ENCODE measurements at places on chromosomes 1 and 21.

DNA sequence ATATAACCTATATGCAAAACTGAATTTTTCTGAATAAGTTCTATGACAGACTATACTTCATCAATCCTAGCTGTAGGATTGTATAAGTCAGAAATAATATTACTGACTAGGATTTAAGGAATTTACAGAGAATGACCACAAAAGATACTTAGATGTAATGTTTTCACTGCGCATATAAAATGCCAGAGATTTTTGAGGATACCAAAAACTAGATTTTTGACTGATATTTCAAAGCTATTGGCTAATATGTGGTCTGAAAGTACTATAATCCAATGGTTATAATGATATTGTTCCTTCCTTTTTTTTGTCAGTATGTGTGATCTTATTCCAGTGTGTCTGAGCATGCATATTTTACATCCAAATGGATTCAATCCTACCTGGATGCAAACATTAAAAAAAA is 17.0 kb upstream of the IFI44L start:
- no peak for DNase-seq

DNA sequence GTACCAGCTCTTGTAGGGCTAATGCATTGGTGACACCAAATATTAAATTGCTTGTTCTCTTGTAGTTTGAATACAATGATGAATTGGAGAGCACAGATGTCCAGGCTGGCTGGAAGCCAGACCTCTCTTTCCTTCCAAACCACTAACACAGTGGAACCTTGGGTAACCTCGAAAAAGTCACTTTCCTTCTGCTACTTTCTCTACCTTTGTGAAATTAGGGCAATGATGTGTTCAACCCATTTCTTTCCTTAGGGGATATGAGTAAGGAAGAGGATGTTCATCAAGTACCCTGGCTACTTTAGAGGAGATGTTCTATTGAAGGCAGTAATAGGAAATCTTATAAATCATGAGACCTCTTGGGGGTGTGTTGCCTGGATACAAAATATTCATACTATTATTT is 55.7 kb downstream of the XCL2 start:
- peak; percentile 50 for DNase-seq

GRCh38 chr1:113194846-113195830 is 122.1 kb downstream of the LRIG2 start:
- DNase-seq, result no peak

DNA sequence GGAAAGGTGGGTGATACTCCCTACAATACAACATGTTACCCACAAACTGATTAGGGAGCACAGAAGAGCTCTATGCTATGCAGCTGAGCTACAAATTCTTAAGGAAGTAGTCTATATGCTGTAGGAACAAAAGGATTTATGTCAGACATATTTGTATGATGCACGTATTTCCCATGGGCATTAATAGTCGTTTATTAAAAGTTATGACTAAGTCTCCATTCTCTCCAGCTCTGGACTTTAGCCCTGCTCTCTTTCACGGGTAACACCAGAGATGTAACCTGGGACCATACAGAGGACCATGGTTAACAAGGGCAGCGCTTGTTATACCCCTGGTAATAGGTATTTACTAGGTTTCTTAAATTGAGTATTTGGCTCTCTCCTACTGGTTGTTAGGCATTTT is 168.2 kb upstream of the C1orf105 start:
- no peak for DNase-seq
